ENCODE measurements at places on chromosomes 16 and 17.

- DNase-seq = no peak
Observed at GRCh38 chr17:77501101-77501566, 360.4 kb downstream of the SEC14L1 start.

DNA sequence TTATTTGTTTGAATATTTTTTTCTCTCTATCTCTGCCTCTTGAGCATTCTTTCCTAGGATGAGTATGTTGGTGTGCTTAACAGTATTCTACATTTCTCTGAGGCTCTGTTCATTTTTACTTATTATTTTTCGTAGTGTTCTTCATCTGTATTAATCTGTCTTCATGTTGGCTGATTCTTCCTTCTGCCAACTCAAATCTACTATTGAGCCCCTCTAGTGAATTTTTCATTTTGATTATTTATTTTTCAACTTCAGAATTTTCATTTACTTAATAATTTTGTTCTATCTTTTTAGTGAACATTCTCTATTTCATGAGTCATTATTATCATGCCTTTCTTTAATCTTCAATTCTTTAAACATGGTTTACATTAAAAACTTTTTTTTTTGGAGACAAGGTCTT, 3.2 kb upstream of the ST6GALNAC1 start:
- no peak for DNase-seq

DNA sequence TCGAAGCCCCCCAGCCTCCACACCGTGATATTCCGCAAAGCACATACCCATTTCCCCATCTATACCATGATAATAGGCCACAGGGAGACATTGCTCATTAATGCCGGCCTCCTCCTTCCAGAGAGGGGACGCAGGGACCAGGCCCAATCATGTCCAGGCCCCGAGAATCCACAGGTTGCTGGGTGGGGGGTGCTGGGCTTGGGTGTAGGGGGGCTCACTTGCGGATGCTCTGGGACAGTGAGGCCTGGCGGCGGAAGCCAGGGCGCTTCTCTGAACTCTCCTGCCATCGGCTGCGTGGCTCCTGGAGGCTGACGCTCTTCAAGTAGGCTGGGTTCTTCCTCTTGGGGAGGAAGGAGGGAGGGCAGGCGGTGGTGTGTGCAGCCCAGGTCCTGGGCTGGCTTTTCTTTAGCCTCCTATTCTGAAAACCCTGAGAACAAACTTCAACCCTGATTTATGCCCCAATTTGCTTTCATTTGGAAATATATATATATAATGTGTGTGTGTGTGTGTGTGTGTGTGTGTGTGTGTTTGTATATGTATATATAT, 12.2 kb downstream of the AANAT start:
- no peak for DNase-seq

DNA sequence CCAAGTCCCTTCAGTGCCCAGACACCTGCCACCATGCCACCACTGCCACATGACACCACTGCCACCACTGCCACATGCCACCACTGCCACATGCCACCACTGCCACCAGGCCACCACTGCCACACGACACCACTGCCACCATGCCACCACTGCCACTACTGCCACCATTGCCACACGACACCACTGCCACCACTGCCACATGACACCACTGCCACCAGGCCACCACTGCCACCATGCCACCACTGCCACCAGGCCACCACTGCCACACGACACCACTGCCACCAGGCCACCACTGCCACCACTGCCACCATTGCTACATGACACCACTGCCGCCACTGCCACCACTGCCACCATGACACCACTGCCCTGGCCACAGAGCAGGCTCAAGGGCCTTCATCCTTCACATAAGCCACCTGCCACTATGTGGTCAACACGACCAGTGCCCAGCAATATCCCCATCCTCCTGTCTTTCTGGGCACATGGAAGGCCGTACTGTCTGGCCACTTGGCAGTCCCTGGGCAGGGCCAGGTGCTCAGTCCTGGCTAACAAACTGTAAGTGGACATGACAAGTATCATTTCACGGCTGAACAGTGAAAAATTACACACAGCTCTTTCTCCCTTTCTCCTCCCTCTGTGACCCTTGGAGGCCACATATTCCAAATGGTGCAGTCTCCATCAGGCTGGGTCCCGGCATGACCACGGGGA, 33.1 kb downstream of the ABR start:
- no peak for DNase-seq

DNA sequence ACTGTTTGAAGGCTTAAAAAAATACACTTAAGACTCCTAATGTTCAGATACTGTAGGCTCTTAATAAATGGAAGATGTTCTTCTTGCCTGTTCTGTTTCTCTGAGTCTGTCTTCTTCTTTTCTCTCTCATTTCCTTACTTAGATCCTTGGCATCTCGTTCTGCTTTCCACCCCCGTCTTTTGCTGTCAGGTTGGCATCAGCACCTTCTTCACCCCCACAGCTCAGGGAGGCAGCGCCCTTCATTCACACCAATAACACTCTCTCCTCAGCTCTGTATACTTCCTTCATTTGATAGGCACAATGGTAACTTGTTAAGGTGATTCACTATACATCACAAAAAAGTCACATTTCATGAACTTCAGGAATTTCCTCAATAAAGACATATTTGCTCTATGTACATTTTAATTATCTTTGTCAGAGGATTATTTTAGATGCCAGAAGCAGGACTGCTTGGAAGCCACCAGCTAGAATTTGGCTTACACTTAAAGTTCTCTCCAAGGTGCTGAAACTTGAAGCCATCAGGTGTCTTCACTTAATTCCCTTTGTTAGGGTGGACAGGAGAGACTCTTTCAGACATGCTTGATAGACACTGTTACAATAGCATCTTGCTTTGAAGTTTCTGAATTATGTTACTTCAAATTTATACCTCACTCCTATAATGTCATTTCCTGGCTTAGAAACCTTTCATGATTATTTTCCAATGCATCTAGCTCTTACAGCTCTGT, 670.1 kb upstream of the C16orf82 start:
- no peak for DNase-seq

GRCh38 chr17:39365872-39366271, 35.6 kb downstream of the FBXL20 start:
- DNase-seq = no peak

DNA sequence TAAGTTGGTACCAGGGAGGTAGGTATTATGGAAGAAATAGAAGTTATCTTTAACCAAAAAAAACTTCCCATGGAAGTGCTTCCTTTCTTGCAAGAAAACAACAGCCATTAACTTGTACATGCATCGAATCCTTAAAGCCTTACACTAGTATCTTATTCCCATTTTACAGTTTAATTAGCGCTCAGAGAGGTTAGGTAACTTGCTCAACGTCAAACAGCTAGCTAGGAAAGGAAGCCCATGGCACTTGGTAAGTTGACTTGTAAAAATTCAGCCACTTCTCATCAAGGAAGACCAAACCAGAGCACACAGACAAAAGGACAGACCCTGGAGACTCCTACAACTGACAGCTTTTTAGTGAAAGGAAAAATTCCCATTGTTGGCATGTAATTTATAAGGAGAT, 3.5 kb upstream of the NTAN1 start:
- no peak for DNase-seq

DNA sequence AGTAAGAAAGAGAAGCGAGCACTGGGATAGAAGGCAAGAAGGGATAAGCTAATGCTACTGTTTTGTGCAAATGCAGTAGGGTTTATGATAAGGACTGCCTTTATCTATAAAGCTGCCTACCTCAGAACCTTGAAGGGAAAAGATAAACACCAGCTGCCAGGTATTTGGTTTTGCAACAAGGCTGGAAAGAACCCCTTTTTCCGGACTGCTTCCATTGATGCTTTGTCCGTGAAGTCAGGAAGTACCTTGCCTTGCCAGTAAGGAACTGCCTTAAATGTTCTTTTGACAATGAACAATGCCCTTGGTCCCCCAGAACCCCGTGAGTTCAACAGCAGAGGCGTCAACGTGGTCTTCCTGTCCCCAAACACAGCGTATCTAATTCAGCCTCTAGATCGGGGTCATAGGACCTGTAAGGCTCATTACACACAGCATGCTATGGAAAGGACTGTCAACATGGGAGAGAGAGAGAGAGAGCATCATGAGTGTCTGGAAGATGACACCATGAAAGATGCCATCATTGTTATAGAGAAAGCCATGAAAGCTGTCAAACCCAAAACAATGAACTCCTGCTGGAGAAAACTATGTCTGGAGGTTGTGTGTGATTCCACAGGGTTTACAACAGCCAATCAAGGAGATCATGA, 113.4 kb downstream of the ANKRD11 start:
- DNase-seq = no peak

GRCh38 chr16:61413021-61413420, 623.2 kb downstream of the CDH8 start:
- DNase-seq = no peak

DNA sequence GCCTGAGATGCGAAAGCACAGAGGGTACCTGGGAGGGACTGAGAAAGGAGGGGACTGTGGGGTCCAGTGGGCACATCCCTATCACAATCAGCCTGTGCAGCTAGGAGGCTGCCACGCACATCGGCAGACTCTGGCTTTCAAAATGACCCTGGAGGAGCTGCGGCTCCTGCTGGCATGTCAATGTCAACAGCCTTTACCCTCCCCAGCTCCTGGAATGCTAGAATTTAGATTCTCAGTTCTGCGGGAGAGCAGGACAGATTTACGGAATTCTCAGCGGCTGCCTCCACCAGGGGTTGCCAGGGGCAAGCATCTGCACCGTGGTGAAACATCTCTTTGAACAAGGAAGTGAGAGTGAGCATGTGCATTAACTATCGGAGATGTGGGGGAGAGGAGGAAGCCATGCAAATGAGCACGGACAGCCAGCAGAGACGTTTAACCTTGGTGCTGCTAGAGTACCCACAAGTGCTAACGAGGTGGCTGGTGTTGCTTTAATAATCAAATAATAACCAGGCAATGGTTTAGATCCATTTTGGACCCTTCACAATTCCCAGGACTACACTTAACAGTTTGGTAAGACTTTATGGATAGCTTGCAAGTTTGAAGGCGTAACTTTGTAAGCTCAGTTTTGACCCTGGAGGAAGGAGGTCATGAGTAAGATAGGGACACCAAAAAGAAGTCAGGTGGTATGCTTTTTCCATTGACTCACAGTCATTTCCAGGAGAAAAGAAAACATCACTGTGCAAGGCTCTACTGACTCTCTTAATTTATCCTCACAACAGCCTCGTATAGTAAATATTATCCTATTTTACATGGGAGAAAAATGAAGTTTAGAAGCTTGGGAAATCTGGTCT, 54.1 kb downstream of the XYLT1 start:
- DNase-seq = peak; percentile 66

- no peak for DNase-seq
Observed at GRCh38 chr16:54411544-54411943, 125.0 kb upstream of the IRX3 start.

- no peak for DNase-seq
Observed at GRCh38 chr16:76121636-76122035, 155.6 kb upstream of the CNTNAP4 start.

DNA sequence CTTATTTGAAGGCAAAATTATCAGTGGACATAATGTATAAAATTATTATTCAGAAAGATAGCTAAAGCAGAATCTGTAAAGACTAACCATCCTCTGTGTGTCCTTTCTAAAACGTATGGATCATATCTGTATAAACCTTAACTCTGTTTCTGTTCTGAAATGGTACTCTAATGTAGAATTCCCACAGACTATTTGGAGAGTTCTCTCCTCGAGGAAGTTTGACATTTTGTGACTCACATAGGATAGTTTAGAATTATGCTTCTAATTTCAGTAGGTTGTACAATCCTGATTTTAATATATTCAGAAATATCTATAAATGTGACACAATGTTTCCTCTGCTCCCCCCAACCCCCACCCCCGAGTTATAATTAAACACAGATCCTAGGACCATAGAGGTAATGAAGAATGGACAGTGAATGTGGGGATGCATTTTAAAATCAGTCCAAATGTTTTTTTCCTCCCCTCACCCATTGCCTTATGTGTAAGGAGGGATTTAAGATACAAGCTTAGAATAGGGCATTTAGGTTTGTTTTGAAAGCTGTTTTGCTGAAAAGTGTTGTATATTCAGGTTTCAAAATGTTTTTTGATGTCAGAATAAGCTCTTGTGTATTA, 66.8 kb downstream of the BCAS3 start:
- DNase-seq = no peak

DNA sequence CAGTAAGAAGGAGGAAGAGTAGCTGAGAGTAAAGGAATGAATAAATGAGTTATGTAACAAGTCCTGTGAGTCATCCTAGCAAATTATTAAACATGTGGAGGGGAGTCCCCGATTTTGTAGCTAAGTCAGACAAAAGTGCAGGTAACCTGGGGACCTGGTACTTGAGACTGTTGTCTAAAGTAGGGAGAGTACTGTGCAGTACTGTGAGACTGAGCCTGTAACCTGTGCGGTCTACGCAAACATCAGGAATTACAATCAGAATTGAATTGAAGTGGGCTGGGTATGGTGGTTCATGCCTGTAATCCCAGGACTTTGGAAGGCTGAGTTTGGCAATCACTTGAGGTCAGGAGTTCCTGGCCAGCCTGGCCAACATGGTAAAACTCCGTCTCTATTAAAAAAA, 35.7 kb downstream of the IKZF3 start:
- DNase-seq = no peak

GRCh38 chr17:19686400-19687090, 29.8 kb downstream of the SLC47A2 start:
- no peak for DNase-seq

Measured in stimulated activated effector memory CD8-positive, alpha-beta T cell treated with anti-CD3 and anti-CD28 coated beads, Interleukin-12 subunit alpha, Interleukin-12 subunit beta, amount 100 ng/mL, for 72 hours (primary cell).